ENCODE measurements at places on chromosomes 3 and 15.

GRCh38 chr3:45795509-45795881, 841 bp downstream of the SLC6A20 start:
- DNase-seq, result no peak

DNA sequence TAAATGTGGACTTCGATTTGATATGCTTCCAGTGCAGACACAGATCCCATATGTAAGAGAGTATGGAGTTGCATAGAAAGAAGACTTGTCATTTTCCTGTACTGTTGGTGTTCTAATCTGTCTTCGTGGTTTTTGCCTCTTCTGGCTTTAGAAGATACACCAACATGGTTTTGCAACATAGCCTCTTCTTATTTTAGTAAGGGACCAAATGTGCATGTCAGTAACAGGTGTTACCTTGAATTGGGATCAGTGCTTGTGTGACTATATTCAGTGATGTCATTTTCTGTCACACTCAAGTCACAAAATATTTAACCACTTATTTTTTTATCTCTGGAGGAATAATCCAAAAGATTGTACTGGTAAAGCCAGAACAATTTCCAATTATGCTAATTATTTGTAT, 140.4 kb downstream of the SNRPN start:
- no peak for DNase-seq

DNA sequence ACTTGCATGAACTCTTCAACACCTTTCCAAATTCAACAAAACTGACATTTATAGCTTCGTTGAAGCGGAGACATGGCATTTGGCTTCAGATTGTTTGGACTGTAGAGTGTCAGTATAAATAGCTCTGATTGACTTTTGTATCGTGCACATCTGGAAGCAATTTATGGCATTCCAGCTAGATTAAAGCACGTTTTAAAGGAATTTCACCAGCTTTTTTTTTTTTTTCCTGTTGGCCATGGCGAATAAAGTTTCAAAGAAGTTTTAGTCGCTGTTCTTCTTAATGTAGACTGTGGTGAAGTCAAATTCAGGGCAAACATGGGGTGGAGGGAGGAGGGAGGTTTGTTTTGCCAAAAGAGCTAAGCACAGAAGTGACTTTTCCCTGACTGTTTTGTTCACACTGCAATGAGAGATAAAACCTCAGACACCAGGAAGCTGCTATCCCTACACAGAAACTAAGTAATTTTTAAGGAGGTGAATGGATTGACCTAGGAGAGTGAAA, 391.0 kb upstream of the RARB start:
- no peak for DNase-seq

- no peak for DNase-seq
Measured at GRCh38 chr15:77430652-77431051, 10.0 kb downstream of the HMG20A start.

DNA sequence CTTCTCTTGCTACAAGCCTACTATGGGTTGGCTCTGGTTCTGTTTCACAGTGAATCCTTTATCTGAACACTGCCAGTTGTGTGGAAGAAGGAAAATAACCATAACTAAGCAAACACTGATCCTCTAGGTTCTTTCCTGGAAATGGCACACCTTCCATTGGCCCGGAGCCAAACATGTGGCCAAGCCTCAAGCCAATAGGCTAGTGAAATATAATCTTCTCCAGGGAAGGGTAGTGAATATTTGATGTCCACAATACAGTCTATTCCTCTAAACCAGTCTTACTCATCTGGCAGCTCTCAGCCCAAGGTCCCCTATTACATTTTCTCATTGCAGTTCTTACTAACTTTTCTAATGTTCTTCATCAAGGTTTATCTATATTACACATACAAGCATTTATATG, 921.3 kb downstream of the TUSC7 start:
- no peak for DNase-seq

DNA sequence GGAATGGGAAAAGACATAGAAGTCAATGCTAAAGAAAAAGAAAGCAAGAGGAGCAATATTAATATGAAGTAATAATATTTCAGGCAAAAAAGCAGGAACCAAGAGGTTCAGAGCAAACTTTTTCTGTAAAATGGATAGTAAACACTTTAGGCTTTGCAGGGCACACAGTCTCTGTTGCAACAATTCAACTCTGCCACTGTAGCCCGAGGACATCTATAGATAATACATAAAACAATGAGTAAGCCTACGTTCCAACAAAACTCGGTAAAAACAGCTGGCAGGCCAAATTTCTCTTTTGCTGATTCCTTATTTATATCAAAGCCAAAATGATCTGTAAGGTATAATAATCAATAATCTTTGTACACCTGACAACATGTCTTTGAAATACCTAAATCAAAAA, 56.8 kb downstream of the SMAD6 start:
- DNase-seq, result no peak

DNA sequence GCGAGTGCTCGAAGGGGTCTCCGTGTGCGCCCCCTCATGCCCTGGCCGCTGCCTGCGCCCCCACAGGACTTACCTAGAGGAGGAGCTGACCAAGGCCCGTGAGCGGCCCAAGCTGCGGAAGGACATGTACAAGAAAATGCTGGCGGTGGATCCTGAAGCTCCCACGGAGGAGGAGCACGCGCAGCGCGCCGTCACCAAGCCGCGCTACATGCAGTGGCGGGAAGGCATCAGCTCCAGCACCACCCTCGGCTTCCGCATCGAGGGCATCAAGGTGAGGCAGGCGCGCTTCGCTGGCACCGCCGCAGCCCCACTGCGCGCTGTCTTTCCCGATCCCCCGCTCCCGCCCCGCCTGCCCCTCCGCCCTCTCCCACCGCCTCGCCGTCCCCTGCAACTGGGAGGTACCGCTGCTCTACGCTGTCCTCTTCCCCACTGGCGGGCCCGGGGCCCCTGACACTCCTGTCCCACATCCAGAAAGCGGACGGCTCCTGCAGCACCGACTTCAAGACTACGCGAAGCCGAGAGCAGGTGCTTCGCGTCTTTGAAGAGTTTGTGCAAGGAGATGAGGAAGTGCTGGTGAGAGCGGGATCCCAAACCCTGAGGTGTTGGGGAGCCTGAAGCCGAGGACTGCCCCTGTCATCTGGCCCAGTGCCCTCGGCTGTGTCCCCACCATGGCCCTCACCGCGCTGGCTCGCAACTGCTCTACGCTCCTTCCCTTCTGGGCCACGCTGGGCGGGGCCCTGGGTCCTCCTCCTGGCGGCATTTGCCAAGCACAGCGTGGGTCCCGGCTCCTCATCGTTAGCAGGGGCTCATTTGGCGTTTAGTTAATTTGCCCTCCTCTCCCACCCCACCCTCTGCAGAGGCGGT, 8.5 kb downstream of the ITPKA start:
- no peak for DNase-seq

GRCh38 chr15:50150349-50150748, 31.3 kb upstream of the ATP8B4 start:
- no peak for DNase-seq

GRCh38 chr15:25407950-25408349, 30.9 kb downstream of the UBE3A start:
- no peak for DNase-seq

DNA sequence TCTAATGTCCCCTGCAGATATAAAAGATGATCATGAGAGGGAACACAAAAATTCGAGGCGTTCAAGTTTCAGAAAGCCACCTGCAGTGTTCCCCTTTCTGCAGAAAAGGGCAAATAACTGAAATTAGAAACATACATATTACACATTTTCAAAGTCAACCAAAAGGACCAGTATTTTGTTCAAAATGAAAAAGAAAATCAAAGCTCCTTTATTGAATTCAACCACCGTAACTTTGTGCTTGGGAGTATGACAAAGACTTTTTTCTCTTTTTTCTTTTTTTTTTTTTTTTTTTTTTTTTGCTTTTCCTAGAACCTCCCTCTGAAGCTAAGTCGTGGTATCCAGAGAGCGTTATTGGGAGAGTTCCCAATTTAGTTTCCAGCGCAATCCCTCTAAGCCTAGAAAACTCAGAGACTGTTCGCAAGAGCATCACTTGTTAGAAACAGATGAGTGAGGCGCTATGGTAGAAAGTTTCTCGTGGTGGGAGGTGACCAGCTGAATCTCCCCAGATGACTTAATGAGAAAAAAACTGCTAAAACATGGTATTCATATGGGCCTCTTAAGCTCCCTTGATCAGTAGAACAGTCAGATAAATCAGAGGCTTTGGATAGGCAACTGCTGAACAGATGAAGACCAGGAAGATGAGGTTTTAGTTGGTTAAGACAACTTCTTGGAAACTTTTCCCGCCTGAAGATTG, 77.4 kb downstream of the MB21D2 start:
- DNase-seq, result no peak

GRCh38 chr15:52180851-52181450, 10.2 kb downstream of the GNB5 start:
- no peak for DNase-seq

GRCh38 chr15:44188795-44189194, 6.3 kb downstream of the FRMD5 start:
- no peak for DNase-seq

DNA sequence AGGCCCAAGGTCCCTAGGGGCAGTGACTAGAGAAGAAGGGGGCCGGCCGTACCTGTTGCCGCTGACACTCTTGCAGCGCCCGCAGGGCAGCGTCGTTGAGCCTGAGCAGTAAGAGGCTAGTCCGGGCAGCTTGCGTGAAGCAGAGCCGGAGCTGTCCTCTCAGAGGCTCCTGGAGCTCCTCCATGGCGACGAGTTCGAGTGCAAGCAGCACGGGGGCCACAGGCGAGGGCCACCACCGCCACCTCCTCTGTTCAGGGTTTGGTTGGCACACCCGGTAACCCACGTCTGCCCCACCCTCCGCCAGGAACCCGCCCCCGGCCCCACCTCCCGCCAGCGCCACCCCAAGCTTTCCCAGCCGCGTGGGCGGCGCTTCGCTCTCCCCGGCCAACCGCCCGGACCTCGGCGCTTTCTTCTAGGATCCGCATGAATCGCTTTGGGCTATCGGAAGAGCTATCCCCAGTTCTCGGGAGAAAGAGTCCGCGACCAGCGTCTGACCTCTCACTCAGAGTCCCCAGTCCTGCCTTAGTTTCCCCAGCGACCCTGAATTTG, at the start of gene ELL3:
ELL3 (minus strand) TSS at position 249 of the 549 bp plus-strand sequence; CDS start at position 184, 65 bp downstream.
- DNase-seq, result no peak

GRCh38 chr3:157103860-157104259, 56.1 kb downstream of the CCNL1 start:
- DNase-seq, result no peak

DNA sequence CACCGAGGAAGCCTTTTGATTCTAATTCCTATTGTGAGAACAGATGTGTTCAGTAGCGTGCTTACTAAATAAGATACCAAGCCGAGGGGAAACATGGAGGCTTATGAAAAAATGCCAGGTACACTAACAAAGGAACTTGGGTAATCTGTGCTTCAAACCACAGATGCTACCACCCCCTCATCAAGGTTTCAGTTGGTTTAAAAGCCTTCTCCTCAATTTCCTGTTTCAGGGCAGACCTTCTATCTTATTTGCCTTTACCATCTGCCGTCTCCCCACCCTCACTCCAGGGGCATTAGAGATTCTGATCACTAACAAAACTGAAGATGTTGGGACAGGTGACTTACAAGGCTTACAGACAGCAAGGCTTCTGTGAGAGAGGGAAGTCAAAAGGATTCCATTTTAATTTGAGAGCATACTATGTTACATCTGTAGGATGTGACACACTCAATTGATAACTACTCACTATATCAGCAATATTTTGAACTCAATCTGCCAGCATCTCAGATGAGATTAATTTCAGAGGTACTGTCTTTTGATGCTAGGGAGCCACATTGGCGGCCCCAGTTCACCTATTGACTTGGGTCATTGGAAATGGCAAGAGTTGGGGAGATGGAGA, 60.6 kb upstream of the PLCL2 start:
- no peak for DNase-seq

DNA sequence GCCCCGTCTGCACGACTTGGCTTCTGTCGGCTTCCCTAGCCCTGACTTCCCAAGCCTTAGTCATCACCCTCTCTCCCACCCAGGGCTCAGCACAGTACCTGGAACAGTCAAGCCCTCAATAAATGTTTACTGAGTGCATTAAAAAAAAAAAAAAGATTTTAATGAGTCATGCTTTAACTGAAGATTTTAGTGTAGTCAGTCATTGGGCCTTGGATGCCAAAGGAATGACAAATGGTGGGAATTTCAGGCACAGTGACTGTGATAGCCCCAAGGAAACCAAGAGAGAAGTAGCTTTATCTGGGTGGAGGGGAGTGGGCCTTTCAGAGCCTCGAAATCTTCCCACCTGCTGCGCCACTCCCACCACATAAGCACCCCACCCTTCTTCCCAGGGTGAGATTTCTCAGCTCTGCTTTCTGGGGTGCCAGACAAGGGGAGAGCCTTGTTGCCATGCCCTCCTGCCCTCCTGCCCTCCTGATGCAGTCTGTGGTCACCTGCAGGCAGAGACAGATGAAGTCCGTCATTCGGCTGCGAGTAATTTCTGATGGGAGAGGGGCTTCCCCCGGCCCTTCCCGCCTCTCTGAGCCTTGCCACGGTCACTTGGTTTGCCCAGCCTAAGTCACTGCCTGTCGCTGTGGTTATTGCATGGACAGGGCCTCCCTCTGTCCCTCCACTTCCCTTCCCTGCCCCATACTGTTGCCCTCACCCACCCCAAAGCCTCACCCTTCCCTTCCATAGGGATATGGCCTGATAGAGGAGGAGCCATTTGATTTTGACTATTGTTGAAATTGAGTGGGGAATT, 41.8 kb downstream of the SMAD3 start:
- DNase-seq, result no peak

GRCh38 chr3:41652506-41652905, 309.4 kb downstream of the ULK4 start:
- no peak for DNase-seq

- DNase-seq, result no peak
Measured at GRCh38 chr3:10551821-10552630, 46.6 kb upstream of the ATP2B2 start.

GRCh38 chr3:11016727-11017126, 24.2 kb downstream of the SLC6A1 start:
- no peak for DNase-seq

- DNase-seq, result no peak
Measured at GRCh38 chr3:177890359-177890683, 645.9 kb upstream of the KCNMB2 start.

DNA sequence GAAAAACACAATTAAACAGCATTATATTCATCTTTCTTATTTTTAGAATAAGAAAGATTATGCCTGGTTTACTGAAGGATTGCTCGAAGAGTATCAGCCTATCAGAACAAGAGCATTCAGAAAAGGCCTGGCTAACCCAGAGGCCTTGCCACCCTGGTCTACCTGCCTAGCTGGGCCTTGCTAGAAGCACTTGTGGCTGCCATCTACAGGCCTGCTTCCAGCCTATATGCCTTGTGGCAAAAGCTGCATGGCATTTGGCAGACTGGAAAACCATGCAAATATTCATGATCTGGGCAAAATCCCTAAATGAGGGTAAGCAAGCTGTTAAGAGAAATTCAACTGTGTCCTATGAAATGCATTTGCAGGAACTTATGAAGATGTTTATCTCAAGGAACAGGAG, 9.3 kb upstream of the ATP13A4 start:
- peak; percentile 27 for DNase-seq
